Activated CD8-positive, alpha-beta T cell treated with anti-CD3 and anti-CD28 coated beads for 36 hours (primary cell): ENCODE measurements at places on chromosomes 2 and 18. TPM values are rescaled to one million over a fixed set of nuclear protein-coding genes. Genes with fewer than 3 reads are reported as not detected.

TNFAIP6 gene
- not detected for total RNA-seq

DSG4 gene
- total RNA-seq: not detected

GPAT2 gene
- 10.2 TPM for total RNA-seq

EVX2 gene
- total RNA-seq: not detected

NPPC gene
- total RNA-seq: 4.7 TPM

CAPN10 gene
- 26.8 TPM for total RNA-seq

LHCGR gene
- not detected for total RNA-seq

SH3RF3 gene
- 2.3 TPM for total RNA-seq

IL36G gene
- not detected for total RNA-seq

CPO gene
- not detected for total RNA-seq

DOK1 gene
- 16.6 TPM for total RNA-seq

TNFRSF11A gene
- total RNA-seq: 8.0 TPM

ERICH2 gene
- not detected for total RNA-seq

SLC16A14 gene
- 1.5 TPM for total RNA-seq

PXDN gene
- total RNA-seq: 0.83 TPM

TBR1 gene
- total RNA-seq: not detected

L3MBTL4 gene
- not detected for total RNA-seq

COBLL1 gene
- 0.36 TPM for total RNA-seq

MC2R gene
- not detected for total RNA-seq

ASB18 gene
- total RNA-seq: not detected

RNF125 gene
- total RNA-seq: 19.1 TPM

CFAP65 gene
- total RNA-seq: not detected

C18orf32 gene
- total RNA-seq: 21.7 TPM

BCL2 gene
- total RNA-seq: 107 TPM

CABYR gene
- 1.3 TPM for total RNA-seq

ITPRIPL1 gene
- total RNA-seq: 28.2 TPM

GALNT14 gene
- total RNA-seq: 1.1 TPM

TUBB8B gene
- not detected for total RNA-seq

NDC80 gene
- 81.3 TPM for total RNA-seq

SIX2 gene
- total RNA-seq: not detected

PRSS56 gene
- total RNA-seq: not detected

DHRS9 gene
- total RNA-seq: not detected

LONRF2 gene
- total RNA-seq: 0.20 TPM

TTN gene
- 4.3 TPM for total RNA-seq

REG3A gene
- not detected for total RNA-seq

FNDC4 gene
- not detected for total RNA-seq

MAP3K19 gene
- not detected for total RNA-seq
